ENCODE measurements at places on chromosomes 4 and X.
A peak's percentile ranks its signal among the peaks of the same experiment; 100 is the strongest.

- DNase-seq, result no peak
Measured at GRCh38 chr4:25031077-25031621, 403 bp upstream of the LGI2 start.

DNA sequence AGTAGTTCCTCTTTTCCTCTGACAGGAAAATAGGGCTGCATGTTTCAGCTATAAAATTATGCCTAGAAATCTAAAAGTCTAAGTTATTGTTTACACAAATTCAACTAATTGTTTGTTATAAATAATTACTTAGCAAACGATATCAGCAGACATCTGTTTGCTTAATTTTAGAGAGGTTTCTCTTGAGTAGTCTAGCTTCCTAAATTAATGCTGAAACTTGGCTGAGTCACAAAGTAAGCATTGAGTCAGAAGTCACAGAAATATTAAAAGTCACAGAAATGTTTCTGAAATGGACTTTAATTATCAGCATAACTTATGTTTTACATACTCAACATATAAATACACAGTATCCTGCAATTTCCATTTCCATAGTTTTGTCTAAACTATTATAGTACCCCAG lies 1044.0 kb downstream of the CCSER1 start:
- no peak for DNase-seq

GRCh38 chrX:75892749-75893148 lies 107.7 kb upstream of the MAGEE2 start:
- DNase-seq, result no peak

DNA sequence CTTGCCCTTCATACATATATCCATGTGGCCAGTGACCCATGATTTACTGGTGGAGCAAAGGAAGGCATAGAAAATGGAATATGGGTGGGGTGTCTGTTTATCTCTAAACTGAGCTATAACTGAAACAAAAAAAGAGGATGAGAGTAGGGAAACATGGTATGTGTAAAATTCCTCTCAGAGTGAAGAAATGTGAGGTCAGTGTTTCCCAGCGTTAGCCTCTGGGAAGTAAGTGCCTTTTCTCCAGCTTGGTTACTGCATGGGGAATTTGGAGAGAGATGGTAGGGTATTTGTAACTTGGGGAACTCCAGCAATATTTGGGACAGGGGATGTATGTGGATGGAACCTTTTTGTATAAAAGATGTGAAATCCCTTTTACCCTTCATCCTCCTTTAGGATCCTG lies 89.4 kb downstream of the AFF1 start:
- DNase-seq, result no peak

GRCh38 chrX:30010471-30010870 lies 204.9 kb upstream of the MAGEB2 start:
- DNase-seq, result no peak

DNA sequence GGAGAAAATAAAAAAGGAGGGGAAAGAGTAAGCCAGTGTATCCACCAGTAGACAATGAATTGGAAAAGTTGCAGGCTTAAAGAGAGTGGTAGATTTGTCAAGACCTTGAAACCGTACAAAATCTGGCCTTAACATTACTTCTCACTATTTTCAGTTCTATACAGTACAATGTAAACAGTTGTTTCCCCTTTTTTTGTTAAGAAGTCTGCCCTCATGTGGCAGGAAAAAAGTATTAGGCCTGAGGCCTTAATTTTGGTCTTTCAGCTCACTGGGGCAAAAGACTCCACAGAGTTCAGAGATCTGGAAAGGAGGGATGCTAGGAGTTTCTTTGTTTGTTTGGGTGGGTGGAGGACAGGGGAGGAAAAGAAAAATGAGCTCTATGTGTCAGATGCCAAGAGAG lies 92.8 kb upstream of the CCDC160 start:
- DNase-seq, result no peak

DNA sequence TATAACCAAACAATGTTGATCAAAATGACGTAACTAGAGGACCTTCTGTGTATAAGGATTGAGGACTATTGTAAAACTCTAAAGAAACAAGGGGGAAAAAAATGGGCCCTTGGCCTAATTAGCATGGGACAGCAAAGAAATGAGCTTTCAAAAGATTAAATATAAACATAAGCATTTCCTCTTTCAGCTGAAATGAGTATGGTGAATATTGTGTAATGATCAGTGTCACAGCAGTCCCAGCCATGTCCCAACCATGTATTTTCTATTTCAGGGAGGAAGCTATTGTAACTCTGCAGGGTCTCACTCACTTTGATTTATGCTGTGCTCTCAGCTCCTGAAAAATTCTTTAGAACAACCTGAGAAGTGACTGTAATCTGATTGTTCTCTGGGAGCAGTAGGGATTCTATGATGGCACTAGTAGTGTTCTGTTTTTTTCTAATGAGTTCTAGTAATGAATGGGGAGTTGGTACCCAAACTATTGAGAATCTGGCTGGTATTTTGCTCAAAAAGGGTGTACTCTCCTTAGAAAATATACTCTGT lies 25.8 kb downstream of the ANXA10 start:
- DNase-seq, result no peak

DNA sequence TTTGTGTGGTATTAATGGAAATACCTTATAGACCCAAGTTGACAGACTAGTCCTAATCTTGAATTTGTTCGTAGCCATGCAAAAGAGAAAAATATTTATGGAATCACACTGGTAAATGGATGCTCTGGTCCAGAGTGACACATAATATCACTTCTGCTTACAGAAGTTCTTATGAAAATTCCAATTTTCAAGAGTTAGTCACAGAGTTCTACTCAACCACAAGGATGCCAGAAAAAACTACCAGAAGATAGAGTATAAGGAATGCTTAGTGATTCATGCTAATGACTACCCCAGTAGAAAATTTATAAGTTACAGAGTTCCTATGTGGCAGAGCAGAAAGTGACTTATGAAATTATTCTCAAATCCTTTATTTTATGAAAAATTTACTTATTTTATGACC lies 1384.8 kb downstream of the FAM133A start:
- DNase-seq, result no peak

DNA sequence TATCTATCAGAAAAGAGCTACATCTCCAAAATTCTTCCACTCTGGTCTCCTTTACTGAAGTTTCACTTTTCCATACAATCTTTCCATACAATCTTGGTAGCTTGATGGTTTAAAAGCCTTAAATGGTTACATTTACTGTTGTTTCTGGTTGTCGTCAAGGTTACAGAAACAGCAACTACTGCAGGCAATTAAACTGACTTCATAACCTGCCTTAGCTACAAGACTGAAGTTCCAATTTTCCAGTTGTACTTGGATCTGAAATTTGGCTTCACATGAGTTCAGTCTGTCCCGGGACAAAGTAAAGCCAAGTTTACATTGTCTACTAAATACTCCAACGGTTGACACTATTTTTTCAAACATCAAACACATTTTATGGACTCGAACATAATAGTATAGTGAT lies 326.4 kb downstream of the ANKRD50 start:
- no peak for DNase-seq

GRCh38 chr4:13535118-13535517 lies 9.2 kb downstream of the NKX3-2 start:
- no peak for DNase-seq

- no peak for DNase-seq
Measured at GRCh38 chr4:139672732-139673131, 7.1 kb downstream of the MGST2 start.

- DNase-seq, result peak; percentile 6
Measured at GRCh38 chr4:40055511-40055862, 1.2 kb upstream of the N4BP2 start.

- no peak for DNase-seq
Measured at GRCh38 chr4:124804584-124804983, 92.1 kb upstream of the ANKRD50 start.

DNA sequence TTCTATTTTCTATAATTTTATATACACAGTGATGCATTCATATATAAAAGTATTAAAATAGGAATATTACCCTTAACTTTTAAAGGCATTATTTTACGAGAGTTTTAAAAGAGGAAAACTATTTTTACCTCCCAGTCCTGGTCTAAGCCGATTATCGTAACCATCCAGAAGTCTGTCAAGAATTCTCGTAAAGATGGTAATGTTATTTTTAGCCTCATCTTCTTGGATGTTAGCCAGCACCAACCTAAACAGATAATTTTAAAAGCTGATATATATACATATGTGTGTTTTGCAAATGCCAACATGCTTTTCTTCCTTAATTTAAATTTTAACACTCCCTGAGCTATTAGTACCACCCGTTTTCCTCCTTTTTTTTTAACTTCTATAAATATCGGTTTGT lies 4.0 kb downstream of the GABRA2 start:
- no peak for DNase-seq

DNA sequence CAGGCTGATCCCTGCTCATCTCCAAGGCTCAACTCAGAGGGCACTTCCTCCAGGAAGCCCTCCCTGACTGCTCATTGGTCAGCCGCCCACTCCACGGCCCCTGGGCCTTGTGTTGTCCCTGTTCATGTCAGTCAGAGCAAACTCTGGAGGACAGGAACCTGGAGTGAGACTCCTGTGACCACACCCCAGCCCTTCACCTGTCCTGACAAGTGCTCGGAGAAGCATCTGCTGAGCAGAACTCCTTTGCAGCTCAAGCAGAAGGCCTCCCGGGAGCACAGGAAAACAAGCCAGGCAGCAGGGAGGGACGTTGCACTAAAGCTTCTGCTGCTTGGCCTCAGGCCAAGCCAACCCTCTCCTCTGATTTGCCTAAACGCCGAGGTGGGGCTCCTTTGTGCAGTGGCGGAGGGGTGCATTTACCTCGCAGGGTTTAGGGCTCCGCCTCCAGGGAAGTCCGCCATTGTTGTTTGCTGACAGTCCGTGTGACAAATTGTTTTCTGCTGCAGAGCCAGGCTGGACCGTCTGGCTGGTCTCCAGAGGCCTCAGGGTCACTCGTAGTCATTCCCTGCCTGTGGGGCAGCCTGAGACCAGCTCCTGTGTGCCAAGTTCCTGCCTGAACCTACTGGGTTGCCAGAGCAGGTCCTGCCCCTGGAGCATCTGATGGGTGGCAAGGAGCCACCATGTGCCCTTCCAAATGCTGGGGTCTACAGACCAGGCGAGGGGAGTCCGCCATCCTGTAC lies 61.8 kb downstream of the C4orf50 start:
- no peak for DNase-seq

GRCh38 chr4:101599620-101600019 lies 190.9 kb upstream of the BANK1 start:
- DNase-seq, result no peak

- no peak for DNase-seq
Measured at GRCh38 chr4:182197611-182198010, 45.6 kb upstream of the TENM3 start.

- no peak for DNase-seq
Measured at GRCh38 chrX:71637848-71638247, 19.5 kb upstream of the CXCR3 start.

DNA sequence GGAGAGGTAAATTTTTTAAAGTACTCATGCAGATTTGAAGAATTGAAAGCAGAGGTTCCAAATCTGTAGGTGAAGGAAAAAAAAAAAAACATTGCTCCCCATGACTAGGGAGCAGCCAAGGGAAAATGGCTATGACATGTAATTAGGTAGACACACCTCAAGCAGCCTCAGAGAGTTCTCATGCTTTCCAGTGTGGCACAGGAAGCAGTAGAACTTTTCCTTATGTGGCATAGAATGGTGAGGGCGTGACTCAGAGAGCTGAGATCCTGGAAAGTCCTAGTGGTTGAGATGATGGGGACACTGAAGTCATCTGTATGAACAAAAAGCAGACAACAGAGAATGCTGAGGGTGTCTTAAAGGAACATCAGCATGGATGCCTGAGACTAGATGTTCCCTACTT lies 148.6 kb upstream of the NWD2 start:
- DNase-seq, result no peak

DNA sequence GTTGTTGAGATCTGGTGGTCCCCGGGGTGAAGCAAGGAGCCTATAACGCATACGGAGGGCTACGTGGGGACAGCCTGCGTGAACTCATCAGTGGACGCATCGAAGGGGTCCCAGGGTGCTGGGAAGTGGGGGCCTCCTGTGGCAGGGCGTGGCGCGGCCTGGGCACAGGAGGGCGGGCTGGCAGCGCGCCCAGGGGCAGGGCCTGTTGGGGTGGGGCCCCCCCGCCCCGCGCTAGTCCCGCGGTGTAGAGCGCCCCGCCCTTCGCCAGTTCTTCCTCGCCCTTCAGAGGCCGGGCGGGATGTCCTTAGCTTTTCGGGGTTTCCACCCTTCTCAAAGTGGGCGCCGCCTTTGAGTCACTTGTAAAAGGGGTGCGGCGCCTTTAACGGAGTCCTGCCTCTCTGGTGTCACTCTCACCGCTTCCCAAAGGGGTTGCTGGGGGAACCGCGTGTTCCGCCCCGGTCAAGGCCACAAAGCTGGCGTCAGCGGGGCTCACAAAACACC lies 632 bp downstream of the PLP2 start:
- DNase-seq, result peak; percentile 58

- DNase-seq, result no peak
Measured at GRCh38 chr4:96471956-96472867, 632.3 kb downstream of the PDHA2 start.

GRCh38 chr4:160009656-160010493 lies 907.0 kb downstream of the RAPGEF2 start:
- no peak for DNase-seq

DNA sequence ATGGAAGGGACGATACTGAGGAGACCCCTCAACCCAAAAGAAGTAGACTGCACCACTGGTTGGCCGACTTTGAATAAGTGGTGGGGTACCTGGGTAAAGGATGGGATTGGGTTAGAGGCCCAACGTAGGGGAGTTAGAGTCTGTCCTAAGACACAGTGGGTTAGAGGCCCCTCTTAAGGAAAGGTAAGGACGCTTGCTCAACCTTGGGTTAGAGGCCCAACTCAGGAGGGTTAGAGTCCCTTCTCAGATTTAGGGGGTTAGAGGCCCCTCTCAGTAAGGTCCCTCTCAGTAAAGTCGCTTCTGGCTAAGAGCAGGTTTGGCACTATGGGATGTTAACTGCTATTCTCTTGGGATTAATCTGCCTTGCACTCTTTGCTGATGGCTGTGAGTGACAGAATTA lies 81.3 kb downstream of the ACOX3 start:
- no peak for DNase-seq

DNA sequence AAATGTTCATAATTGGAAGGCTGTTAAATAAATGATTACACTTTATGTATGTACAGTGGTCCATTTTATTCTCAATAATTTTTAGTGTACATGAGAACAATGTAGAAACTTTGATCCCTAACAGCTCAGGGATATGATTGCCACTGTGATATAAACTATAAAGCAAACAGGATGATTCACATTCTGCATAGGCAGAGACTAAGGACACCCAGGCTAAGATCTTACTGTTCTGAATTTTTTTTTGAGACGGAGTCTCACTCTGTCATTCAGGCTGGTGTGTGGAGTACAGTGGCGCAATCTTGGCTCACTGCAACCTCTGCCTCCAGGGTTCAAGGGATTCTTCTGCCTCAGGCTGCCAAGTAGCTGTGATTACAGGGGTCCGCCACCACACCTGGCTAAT lies 186.6 kb downstream of the PDGFC start:
- DNase-seq, result no peak

GRCh38 chrX:25017667-25018247 lies 2.0 kb upstream of the ARX start:
- DNase-seq, result no peak

DNA sequence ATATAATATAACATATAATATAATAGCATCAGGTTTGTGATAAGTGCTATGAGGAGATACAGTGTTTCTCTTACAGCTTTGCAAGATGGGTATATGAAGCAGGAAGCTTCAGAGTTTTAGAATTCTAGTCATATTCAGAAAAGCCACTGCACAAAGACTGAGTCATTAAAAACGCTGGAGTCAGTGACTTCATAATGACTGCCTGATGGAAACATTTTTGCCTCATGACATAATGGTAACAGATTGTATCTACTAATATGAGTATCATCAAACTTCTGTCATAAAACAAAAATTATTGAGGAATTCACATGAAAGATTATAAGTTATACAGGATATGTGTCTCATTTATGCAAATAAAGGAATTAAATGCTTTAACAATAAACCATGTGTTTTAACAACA lies 46.8 kb downstream of the EPHA5 start:
- no peak for DNase-seq

All from stimulated activated CD8-positive, alpha-beta memory T cell treated with anti-CD3 and anti-CD28 coated beads, Interleukin-2, amount 100 ng/mL, for 48 hours (primary cell).